ENCODE measurements at places on chromosomes 3 and 15.

DNA sequence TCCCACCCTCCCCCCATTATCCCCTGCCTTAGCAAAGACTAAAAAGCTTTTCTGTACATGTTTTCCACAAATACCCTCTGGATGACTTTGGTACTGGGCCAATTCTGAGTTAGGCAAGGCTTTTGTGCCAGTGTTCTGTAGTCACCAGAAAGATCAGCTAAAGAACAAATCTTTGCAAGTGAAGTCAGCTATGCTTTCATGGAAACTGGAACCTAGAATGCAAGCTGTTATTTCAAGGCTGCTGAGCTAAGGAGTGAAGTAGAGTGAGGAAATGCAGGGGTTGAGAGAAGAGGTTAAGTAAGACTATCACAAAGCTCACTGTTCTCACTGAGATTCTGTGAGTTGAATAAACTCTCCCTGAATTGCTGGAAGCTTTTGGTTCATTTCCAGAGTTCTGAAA, 107.8 kb upstream of the CNTN3 start:
- DNase-seq, result no peak

- DNase-seq, result no peak
Observed at GRCh38 chr3:18890449-18890848, 257.9 kb upstream of the KCNH8 start.

GRCh38 chr3:53834429-53835095, 11.7 kb downstream of the CHDH start:
- DNase-seq, result no peak

GRCh38 chr3:46301122-46301835, 52.6 kb upstream of the CCR2 start:
- no peak for DNase-seq

- no peak for DNase-seq
Observed at GRCh38 chr3:31924610-31925270, 56.3 kb downstream of the OSBPL10 start.

- no peak for DNase-seq
Observed at GRCh38 chr3:10907262-10907661, 85.3 kb upstream of the SLC6A1 start.

DNA sequence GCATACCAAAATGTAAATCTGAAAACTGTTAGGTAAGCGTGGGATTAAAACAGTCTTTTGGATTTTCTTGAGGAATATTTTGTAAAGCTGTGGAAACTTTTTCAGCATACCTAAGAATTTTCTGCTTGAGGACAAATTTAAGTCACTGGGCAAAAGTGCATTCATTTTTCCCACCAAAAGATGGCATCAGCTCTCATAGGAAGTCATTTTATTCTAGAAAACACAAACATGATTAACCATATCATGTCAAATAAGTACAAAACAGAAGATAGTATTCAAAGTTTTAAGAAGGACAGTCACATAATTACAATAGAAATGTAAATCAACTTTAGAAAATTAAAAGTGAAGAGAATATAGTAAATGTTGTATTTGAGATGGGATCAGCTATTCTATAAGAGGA, 63.5 kb downstream of the SLC49A4 start:
- peak; percentile 30 for DNase-seq

- no peak for DNase-seq
Observed at GRCh38 chr15:92664178-92664900, 8.8 kb upstream of the FAM174B start.

GRCh38 chr3:28917895-28918475, 362.9 kb upstream of the RBMS3 start:
- DNase-seq, result no peak
